HCT116 (cell line): ENCODE measurements at places on chromosomes 12 and 14. TPM values are rescaled to one million over a fixed set of nuclear protein-coding genes. Genes with fewer than 3 reads are reported as not detected.
A peak's percentile ranks its signal among the peaks of the same experiment; 100 is the strongest.

Gene CISTR
- not detected for total RNA-seq

Gene SLC25A21
- 3.5 TPM for total RNA-seq

Gene FAM90A1
- 0.64 TPM for total RNA-seq

Gene TMEM121
- 5.5 TPM for total RNA-seq

Gene BEST3
- total RNA-seq = 0.54 TPM

DNA sequence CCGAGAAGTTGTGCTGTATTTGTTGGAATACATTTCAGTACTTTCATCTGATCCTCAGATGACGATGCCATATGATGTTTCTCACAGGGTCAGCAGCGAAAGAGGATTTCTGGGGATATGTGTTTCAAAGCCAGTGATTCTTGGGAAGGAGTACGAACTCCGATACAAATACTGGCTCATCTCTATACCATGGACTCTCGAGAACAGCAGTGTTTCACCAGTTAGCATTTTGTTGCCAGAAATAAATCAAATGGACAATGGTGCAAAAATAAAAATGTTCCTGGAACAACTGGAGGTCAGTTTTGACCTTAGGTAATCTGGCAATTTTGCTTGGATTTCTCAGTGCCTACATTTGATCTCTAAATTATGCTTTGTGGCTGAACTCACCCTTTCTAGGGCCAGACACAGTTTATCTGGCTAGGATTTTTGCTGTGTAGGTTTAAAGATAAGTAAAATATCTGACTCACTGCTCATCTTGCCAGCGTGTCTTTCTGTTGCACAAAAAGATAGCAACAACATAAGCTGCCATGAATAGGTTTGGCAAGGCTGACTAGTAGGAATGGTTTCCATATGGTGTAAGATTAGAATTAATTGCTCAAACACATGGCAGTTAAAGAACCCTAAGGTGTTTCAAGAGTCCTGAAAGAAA is 11.0 kb upstream of the MGP start:
- DNase-seq = no peak

GRCh38 chr12:59904874-59905521 is 309.2 kb downstream of the SLC16A7 start:
- DNase-seq = no peak

GRCh38 chr12:47095446-47096236 is 15.9 kb upstream of the AMIGO2 start:
- no peak for DNase-seq

GRCh38 chr14:58430156-58430555 is 2.6 kb downstream of the KIAA0586 start:
- DNase-seq = no peak

- DNase-seq = no peak
These were observed 26.8 kb downstream of the TMEM63C start for GRCh38 chr14:77208291-77208978.

DNA sequence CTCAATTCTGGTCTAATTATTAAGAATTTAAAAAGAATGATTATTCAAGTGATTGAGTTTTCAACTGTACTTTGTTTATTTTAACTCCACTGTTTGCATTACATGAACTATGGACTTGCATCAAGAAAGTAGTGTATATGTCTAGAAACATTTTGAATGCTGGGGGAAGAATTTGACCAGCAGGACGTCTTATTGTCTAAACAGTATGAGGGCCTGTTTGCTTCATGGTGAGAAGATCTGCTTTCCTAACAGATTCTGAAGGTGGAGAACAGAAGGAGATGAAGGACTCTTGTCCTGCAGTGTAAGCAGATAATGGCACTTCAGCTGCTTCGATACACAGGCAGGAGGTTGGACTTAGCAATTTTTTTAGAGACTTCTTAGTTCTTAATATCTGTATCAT is 176.0 kb downstream of the DACT1 start:
- DNase-seq = no peak

GRCh38 chr12:57717846-57718640 is 20.5 kb downstream of the AGAP2 start:
- no peak for DNase-seq

- no peak for DNase-seq
These were observed 134.9 kb upstream of the SRRM4 start for GRCh38 chr12:118846416-118846815.

- no peak for DNase-seq
These were observed 1.4 kb downstream of the PCK2 start for GRCh38 chr14:24095271-24096068.

DNA sequence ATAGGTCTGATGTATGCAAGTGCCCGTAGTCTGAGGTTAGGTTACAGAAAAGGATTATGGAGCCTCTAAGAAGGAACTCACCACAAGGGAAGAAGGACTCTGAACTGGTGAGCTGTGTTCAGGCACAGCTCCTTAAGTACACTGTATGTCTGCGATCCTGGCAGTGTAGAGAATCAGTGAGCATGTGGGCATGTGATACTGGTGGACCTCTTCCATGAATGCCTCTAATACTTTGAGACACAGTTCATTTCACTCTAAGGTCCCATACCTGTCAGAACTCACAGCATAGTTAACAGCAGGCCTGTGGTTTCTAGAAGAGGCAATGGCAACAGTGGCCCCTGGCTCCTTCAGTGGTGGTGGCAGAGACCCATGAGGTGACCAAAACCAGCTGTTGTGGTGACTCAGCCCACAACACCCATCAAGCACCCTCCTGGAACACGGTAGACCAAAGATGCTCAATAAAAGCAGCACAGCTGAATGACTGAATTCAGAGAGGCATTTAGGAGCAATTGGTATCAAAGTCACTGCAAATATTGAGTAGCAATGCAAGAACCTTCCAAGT is 6.9 kb upstream of the OR6J1 start:
- DNase-seq = peak; percentile 47

- no peak for DNase-seq
These were observed 950.7 kb upstream of the FLRT2 start for GRCh38 chr14:84579292-84579691.

DNA sequence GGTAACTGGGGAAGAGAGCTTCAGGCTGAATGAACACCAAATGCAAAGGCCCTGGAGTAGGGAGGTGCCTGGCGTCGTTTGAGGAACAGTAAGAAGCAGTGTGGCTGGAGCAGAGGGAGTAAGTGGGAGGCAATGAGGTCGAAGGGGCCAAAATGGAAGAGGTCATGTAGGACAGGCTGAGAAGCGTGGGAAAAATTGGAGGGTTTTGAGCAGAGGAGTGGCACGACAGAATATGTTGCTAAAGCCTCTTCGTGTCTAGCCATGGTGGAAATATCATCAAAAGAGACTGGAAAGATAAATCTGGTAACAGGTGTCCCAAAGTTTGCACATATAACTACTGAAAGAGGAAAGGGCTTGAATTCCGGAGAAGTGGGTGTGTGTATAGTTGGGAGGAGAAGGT is 1.9 kb downstream of the TRIM9 start:
- DNase-seq = no peak

DNA sequence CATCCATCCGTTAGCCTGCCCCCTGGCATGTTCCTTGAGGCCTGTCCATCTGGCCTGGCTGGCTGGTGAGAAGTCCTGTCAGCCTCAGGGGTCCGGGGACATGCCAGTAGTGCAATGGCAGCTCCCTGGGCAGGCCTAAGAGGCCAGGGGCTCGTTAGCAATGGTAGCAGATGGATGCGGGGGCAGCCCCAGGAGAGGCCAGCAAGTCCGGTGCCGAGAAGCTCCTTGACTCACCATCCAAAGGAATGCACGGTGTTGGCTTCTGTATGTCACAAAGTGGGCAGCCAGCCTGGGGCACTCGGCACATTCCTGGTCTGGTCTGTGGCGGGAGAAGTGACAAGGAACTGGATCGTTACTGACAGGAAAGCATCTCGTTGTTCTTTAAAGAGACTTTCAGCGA is 319.9 kb downstream of the CACNA1C start:
- no peak for DNase-seq

DNA sequence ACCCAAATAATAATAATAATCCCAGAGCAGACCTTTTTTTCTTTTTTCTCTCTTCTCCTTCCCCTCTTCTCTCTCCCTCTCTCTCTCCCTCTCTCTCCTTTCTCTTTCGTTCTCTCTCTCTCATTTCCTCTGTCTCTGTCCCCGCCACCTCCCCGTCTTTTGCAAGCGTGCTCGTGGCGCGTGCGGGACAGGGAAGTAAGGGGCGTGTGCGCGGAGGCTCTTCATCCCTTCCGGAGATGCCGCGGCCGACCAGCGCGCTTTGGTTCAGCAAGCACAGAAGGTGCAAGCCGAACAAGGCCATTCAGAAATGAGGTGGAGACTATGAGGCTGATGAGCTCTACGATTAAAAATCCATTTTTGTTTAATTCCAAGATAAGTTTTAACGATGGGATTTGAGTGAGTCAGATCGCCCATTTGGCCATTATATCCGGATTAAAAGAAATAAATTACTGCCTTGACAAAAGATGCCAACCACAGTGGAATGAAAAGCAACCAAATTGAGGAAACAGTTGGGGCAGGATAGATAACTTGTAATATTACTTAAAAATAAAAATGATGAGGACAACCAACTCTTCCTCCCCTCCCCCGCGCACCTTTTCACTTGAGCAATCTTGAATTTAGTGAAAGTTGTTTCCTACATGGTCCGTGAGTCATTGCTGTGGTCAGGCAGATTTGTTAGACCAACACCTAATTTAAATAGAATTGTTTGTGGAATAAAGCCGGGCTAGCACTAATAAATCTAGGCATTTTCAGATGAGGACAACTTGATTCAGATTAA is 1.2 kb upstream of the AMIGO2 start:
- DNase-seq = no peak

DNA sequence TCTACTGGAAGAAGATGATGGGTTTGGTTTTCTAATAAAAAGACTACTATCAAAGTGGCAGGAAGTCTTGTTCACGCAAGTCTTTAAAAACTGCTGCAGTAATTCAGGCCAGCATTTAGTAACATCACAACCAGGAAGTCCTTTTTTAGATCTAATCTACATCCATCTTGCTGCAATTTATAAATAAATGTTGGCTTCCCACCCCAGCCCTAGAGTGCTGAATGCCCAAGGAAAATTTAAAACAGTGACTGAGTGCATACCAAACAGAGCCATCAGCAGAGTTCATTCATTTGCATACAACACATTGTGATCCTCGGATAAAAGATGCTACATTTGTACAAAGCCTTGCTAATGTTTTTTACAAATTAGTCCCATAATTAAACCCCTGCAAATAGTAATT is 72.1 kb downstream of the PHLDA1 start:
- no peak for DNase-seq

DNA sequence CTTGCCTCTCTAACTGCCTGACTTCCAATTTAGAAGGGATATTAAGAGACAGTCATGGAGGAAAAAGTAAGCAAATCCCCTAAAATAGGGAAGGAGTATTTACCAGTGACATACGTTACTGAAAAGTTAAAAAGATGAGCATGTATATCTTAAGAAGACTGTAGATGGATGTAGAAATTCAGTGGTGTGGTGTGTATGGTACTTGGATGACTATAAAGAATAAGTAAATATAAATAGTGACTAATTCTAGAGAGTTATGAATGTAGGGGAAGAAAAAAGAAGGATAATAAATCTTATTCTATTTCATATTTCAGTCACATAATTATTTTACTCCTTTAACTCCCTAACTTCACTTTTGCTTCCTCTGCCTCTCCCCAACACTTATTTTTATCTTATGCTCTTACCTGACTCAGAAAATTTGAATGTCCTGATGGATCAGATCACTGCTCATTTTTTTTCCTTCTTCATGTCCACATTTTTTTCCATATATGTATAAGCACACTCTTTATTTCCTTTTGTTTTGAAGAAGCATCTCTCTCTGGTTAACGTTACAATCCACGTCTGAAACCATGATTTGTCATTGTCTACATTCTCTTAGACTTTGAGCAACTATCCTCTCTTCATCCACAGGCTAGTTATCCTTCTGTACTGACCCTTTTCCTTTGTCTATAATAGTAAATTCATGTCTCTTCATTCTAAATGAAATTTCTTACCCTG is 422.7 kb upstream of the SYT1 start:
- DNase-seq = no peak

DNA sequence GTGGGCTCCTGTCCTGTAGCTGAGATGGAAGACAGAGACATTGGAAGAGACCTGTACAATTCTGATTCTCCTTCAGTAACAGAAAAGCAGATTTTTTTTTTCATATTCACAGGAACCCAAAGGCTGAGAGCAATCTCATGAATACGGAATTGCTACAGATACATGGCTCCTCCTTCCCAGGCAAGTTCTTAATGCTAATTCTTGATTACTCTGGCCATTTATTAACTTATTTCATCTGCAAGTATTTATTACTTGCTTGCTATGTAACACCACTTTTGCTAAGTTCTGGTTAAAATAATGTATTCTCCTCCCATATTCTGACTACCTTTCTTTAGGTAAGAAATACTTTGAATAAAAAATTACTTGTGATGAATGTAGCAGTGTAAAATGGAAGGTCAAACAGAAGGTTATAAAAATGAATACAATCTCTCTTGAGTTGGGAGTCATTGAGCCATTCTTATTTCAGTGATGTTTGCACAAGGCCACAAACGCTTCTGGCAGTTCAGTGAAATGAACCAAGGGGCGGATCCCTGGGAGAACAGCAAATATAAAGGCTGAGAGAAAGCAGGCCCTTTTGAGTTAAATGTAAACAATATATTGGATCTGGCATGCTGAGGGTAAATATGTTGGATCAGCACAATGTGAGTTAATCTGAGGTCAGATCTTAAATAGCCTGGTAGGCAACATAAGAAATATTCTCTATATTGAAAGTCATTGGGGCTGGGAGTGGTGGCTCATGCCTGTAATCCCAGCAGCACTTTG is 37.6 kb downstream of the MUCL1 start:
- DNase-seq = no peak
